Skeletal muscle tissue (tissue), 5 donors: ENCODE measurements at places on chromosomes 4 and X. TPM values are rescaled to one million over a fixed set of nuclear protein-coding genes. Genes with fewer than 3 reads are reported as not detected.

Gene PAGE4
- total RNA-seq, result not detected

Gene ARHGAP4
- total RNA-seq, result 25.1 TPM

Gene MAGEC3
- not detected for total RNA-seq

Gene RNF128
- under 0.01 TPM for total RNA-seq

Gene ZIC3
- not detected for total RNA-seq

Gene AFM
- not detected for total RNA-seq

Gene CXCL11
- total RNA-seq, result 0.52 TPM

Gene AWAT2
- total RNA-seq, result not detected

Gene NCAPG
- 8.4 TPM for total RNA-seq

Gene FATE1
- 0.52 TPM for total RNA-seq

Gene ARR3
- not detected for total RNA-seq

Gene GPRIN3
- total RNA-seq, result 3.7 TPM

Gene TCEAL2
- total RNA-seq, result not detected

Gene GIMD1
- total RNA-seq, result not detected

Gene ENPEP
- total RNA-seq, result 9.9 TPM

Gene ETDB
- not detected for total RNA-seq

Gene NPY1R
- 9.9 TPM for total RNA-seq

Gene SPACA5
- total RNA-seq, result not detected
